ENCODE measurements at places on chromosomes 6 and 20.

DNA sequence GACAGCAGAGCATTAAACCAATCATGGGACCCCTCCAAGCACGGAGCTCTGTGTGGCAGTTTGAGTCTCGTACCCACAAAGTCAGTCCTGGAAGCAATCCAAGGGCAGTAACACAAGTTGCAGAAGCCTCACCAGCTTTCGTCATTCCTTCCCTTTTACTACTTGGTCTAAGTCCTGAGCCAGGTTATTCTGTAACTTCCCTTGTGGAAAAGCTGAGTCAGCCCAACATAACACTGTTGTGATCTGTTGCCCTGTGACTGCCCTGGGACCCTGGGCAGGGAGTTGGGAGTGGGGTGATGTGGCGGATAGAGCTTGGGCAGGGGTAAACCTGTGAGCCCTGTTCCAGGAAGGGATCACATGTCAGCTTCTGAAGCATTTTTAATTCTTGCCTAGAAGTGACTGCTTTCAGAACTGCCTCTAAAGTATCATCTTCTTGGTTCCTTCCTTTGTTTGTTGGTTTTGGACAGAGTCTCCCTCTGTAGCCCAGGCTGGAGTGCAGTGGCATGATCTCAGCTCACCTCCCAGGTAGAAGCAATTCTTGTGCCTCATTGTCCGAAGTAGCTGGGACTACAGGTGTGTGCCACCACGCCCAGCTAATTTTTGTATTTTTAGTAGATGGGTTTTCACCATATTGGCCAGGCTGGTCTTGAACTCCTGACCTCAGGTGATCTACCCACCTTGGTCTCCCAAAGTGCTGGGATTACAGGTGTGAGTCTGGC is 183.7 kb upstream of the JAG1 start:
- no peak for DNase-seq

DNA sequence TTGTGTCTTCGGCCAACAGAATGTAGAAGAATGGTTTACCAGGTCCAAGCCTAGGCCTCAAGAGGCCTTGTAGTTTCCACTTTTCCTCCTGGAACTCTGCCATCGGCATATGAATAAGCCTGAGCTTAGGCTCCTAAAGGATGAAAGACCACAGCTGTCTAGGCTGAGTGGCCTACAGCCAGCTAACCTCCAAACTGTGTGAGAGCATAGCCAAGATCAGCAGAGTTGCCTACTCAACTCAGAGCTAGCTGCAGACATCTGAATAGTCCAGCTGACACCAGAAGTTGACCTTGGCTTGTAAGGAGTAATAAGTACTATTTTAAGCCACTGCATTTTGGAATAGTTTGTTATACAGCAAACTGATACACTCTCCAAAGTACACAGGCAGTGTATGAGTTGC is 52.6 kb upstream of the SMIM29 start:
- DNase-seq, result peak; percentile 39

DNA sequence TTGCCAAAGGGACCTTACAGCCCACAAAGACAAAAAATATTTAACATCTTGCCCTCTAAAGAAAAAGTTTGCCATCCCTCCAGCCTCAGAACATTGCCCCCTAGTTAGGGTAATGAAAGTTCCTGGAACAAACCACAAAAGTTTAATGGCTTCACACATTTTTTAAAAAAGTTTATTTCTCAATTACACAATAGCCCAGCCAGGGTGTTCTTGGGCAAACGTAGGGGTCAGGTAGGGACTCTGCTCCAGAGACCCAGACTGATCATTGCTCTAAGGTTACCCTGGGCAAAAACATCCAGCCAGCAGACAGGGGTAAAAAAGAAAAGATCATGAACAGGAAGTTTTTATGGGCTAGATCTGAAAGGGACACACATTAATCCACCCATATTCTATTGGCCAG is 4.5 kb upstream of the ISM1 start:
- DNase-seq, result no peak

DNA sequence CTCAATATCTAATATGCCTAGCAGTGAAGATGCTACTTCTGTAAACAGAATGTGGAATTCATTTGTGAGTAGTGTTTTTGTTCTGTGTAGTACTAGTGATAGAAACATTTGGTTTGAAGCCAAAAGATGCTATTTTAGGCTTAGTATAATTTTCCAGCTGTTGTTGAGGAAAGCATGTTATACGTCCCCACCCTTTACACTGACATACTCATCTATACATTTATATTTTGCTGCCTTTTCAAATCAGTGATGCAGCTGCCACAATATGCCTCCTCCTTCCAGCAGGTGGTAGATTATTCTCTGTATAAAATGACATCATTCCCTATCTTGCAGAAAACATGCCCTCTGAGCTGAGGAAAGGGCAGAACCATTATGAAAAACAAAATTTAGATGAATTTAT is 1217.6 kb upstream of the GJE1 start:
- DNase-seq, result no peak

GRCh38 chr6:112116221-112116620 is 28.8 kb downstream of the FAM229B start:
- no peak for DNase-seq

- DNase-seq, result no peak
These were observed 523.6 kb upstream of the EYS start for GRCh38 chr6:66230591-66230990.

GRCh38 chr6:159973951-159974350 is 5.1 kb downstream of the IGF2R start:
- peak; percentile 49 for DNase-seq

DNA sequence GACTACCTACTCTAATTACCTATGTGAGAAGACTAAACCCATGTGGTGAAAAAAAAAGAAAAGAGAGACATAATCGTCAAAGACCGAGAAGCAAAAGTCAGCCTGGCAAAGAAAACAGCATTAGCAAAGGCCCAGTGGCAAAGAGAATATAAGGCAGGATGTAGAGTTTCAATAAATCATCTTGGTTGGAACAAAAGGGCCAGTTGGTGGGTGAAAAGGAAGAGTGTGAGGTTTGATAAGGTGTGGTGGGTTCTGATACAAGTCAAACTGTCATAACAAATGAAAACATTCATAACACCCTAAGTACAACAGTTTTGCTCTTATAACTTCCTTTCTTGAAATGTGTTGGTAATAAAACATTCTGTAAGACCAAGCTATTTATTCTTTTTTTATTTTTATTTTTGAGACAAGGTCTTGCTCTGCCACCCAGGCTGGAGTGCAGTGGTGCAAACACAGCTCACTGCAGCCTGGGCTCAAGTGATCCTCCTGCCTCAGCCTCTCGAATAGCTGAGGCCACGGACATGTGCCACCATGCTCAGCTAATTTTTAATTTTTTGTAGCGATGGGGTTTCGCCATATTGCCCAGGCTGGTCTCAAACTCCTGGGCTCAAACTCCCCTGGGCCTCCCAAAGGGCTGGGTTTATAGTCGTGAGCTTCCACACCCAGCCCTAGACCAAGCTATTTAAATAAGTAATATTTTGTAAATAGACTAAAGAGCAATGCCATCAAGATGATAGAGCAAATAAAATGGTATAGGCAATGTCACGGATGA is 18.9 kb upstream of the GTF3C6 start:
- DNase-seq, result no peak

- DNase-seq, result no peak
These were observed 4.4 kb downstream of the HLA-E start for GRCh38 chr6:30493643-30494250.

- no peak for DNase-seq
These were observed 16.7 kb upstream of the IRAK1BP1 start for GRCh38 chr6:78850621-78851020.

DNA sequence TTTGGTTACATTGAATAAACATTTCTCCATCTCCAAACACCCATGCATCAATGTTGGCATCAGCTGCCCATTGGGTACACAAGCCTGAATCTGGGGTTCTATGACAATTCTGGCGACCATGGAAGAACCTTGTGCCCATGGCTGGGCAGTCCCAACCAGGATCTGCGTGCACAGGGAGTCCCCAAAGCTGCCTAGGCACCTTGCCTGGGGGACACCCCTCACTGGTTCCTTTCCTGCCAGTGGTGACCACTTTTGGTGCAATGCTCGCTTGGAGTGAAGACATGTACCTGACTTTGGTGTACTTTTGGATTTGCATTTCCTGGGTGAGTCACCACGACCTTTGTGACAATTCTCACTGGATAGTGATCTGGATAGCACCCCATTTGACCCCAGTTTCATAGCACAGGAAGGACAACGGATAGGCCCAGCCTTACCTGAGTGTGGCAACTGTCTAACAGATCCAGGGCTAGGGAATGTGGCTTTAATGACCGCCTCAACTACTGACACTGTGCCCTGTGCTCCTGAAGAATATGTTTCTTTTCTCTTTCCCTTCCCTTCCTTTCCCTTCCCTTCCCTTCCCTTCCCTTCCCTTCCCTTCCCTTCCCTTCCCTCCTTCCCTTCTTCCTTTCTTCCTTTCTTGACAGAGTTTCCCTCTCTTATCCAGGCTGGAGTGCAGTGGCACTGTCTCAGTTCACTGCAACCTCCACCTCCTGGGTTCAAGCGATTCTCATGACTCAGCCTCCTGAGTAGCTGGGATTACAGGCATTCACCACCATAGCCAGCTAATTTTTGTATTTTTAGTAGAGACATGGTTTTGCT is 7.1 kb downstream of the SPINT3 start:
- DNase-seq, result no peak

GRCh38 chr6:10514049-10514780 is 6.9 kb upstream of the GCNT2 start:
- DNase-seq, result no peak

DNA sequence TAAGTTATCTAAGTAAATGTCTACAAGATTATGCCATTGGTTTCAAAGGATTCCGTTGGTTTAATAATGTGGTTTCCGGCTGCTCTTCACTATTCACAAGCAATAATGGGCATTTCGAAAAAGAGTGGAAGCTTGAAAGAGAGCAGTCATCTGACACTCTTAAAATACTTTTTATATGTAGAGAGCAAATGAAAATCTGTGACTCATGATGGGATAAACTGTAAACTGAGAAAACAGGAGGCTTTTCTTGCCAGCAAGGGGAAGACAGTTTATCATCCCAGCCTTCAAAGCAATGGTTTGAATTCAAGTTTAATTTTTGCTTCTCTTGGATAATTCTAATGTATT is 145.7 kb downstream of the KHDC1L start:
- DNase-seq, result no peak

GRCh38 chr20:214383-214782 is 12.7 kb upstream of the DEFB129 start:
- DNase-seq, result no peak

- DNase-seq, result no peak
These were observed 13.9 kb downstream of the ZNF831 start for GRCh38 chr20:59177266-59178250.

DNA sequence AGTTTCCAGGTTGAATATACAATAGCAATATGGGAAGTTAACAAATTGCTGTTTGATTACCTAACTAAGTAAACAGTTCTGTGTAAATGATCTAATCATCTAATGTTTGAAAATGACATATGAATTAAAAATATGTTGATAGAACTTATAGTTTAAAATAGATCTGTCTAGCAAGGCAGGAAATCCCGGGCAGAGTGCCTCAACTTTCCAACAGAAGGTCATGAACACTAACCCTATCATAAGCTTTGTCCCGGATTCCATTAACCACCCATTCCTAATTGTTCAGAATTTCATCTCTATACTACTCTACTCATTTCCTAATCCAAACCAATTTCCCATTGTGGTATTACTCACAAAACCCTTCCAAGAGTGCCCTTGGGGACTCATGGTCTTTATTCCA is 10.2 kb downstream of the TAAR1 start:
- no peak for DNase-seq

DNA sequence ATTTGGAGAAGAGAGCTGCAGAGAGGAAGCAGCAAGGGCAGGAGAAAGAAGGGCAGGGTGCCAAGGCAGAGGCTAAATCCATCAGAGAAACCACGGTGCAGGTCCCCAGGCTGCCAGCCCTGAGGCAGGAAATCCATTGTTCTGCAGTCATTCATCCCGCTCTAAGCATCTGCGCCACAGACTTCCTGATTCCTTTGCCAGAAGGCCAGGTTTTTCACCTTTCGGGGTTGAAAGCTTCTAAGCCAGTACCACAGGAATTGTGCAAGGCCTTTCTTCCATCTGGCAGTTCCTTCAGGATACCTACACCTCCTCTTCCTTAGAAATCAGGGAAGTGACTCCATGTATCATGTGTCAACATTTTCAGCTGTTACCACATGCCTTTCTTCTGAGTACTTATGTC is 45.6 kb downstream of the ADGRF5 start:
- DNase-seq, result no peak

DNA sequence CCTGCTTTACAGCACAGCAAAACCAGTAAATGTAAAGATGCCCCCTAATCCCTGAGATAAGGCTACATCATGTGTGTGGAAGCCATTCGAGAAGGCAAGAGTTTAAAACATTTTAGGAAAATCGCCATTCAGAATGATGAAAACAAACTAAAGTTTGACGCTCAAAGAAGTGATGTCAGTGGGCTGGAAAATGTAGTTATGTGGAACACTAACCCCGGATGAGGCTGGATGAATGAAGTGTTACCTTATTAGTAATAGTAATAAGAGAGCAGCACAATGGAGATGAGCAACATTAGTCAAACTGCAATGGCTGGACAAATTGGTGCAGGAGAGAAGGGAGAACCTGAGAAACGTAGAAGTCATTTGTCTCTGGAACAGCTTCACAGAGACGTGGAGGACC is 130.7 kb upstream of the ARID1B start:
- no peak for DNase-seq

- no peak for DNase-seq
These were observed 56.1 kb upstream of the UNC93A start for GRCh38 chr6:167235005-167235404.

- DNase-seq, result no peak
These were observed 444.3 kb downstream of the BCKDHB start for GRCh38 chr6:80550748-80551147.
